Activated naive CD4-positive, alpha-beta T cell treated with Interleukin-2 at 50 U/mL for 16 hours (primary cell): ENCODE measurements at places on chromosomes 1 and 21.

GRCh38 chr1:33152685-33153432 lies 29.0 kb downstream of the TRIM62 start:
- DNase-seq = no peak

- no peak for DNase-seq
These were observed 6.0 kb upstream of the SHISA4 start for GRCh38 chr1:201882665-201883132.

DNA sequence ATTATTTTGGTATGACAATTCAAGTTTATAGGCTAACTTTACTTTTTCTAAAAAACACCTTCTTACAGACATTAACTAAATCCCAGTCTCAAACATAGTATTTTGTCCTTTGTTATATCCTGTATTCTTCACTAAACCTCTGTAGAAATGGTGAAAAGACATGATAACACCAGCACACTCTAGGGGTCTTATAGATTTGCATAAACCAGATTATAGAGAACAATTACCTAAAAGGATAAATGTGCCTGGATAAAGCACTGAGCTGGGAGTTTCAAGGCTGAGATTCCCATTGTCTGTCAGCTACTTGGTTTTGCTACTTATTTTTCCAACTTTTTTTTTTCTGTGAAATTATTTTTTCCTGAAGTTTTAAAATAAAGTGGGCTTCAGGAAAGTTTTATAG lies 1288.6 kb upstream of the TMPRSS15 start:
- DNase-seq = no peak

DNA sequence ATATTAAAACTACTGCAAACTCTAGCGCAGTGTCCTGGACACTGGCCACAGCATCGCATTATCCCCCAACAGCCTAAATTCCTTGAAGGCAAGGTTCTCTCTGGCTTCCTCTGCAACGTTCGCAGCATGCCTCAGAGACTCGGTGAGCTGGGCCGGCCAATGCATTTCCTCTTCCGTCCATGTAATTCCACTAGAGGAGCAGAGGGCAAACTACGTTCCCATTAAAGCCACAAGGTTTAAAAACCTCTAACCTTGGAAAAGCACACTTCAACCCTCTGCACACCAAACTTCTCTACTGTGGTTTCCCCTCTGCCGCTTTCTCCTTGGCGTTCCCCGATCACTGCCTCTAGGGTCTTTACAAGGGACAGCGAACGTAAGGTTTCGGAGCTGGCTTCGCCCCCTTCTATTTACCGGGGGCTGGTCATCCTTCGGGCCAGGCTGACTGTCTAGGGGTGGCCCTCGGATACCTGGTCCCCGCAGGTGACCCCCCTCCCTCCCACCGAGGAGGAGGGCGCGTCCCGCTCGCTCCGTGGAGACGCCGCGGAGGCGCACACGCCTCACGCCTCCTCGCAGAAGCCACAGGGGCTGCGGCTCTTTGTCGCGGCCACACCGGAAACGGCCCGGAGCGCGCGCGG lies 456 bp upstream of the SMYD2 start:
- DNase-seq = no peak

DNA sequence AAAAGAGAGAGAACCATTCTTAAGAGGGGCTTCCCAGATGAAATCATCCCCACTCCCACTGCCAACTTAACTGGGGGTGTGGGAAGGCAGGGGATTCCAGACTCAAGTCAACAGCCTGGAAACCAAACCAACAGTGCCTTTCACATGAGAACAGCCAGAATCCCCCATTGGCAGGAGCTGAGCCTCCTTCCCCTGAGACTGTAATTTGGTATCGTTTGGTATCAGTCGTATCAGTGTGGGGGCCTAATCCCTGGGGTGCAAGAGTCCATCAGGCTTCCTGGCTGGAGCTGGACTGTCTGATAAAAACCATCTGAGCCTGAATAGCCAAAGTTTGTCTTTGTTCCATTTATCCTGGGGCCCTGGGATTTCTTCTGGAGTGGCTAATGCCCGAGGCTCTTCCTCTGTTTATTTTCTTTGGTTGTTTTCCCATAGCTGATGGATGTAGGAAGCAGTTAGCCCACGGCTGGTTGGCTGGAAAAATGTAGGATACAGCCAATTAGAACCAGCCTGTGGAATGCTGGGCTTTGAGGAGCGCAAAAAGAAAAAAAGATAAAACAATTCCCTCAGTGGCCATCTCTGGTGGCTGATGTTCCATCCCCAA lies 84.6 kb downstream of the LAMC2 start:
- DNase-seq = no peak

DNA sequence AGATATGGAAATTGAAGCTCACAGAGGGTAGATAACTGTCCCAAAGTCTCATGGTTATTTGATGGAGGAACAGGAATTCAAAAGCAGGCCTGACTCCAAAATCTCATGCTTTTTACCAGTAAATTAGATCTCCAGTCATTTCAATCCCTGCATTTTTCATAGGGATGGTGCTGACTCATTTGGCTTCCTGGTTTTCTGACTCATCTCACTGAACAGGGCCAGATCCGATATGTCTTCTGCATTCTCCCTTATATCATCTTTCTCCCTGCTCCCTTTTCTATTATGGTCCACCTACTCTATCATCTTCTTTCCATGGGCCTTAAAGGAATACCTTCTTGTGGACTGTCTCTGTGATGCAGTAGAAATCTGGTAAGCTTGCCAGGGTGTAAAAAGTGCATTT lies 187.2 kb downstream of the FGGY start:
- DNase-seq = no peak

- no peak for DNase-seq
These were observed 157.8 kb downstream of the TRABD2B start for GRCh38 chr1:47839433-47839760.

GRCh38 chr1:167083066-167083665 lies 7.0 kb downstream of the GPA33 start:
- no peak for DNase-seq

- DNase-seq = no peak
These were observed 54.3 kb downstream of the ZSWIM5 start for GRCh38 chr1:45152126-45152525.

DNA sequence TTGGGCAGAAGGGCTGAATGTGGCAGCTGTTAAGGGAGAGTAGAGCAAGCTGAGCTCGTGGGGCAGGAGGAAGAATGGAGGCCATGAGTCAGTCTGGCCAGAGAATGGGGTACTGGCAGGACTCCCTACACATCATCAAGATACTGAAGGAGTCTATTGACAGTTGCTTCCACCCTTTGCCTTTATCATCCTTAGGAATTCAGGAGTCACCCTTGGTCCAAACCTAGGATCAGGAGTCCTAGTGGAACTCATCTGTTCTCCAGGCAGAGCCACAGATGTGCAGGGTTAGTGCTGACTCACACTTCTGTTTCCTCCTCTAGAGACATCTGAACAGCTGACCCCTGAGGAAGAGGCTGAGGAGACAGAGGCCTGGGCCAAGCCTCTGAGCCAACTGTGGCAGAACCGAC lies 18.7 kb upstream of the ST3GAL3 start:
- no peak for DNase-seq

GRCh38 chr21:16198546-16198945 lies 468.8 kb downstream of the USP25 start:
- no peak for DNase-seq

GRCh38 chr21:43188592-43189210 lies 19.9 kb downstream of the CRYAA start:
- no peak for DNase-seq

- DNase-seq = no peak
These were observed 7.1 kb downstream of the RIIAD1 start for GRCh38 chr1:151728151-151729054.
